Skin of body (tissue), 3 donors: ENCODE measurements at places on chromosomes 2 and 18. TPM values are rescaled to one million over a fixed set of nuclear protein-coding genes. Genes with fewer than 3 reads are reported as not detected.

STAT4 gene
- total RNA-seq = 4.3 TPM

CD8B2 gene
- total RNA-seq = 0.10 TPM

TTC31 gene
- 10.5 TPM for total RNA-seq

PARD6G gene
- total RNA-seq = 12.5 TPM

ANKRD30B gene
- 0.20 TPM for total RNA-seq

MARCO gene
- total RNA-seq = 1.7 TPM

KCNJ13 gene
- total RNA-seq = 0.79 TPM
